ENCODE measurements at places on chromosomes 1 and 21.

DNA sequence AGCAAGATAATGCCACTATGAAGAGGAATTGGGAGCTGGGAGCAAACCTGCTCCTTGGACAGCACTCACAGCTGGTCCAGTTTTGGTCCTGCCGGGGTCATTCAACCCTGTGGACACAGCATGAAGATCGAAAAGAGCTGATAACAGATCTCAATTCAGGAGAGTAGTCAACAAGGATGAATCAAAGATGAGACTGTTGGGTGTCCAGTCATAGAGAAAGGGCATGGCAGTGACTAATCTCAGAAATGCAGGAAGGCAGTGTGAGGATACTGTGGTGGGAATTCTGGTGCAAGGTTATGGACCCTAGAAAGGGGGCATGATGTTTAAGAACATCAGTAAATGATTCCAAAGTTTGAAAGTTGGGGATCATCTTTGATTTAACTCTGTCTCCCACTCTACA, 261.4 kb upstream of the ZP4 start:
- DNase-seq: no peak

DNA sequence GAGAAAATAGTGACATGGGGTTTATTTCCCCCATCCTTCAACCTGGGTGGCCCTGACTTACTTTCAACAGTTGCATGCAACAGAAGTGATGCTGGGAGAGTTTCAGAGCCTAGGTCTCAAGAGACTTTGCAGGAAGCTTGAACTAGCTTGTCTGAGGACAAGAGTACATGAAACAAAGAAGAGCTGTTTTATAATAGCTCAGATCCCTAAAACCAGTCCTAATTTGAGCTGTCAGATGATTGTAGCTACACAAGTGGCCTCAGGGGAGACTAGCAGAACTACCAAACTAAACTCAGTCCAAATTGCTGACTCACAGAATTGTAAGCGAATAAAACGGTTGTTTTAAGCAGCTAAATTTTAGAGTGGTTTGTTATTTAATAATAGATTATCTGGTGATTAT, 17.1 kb downstream of the RC3H1 start:
- DNase-seq: no peak

- no peak for DNase-seq
Measured at GRCh38 chr1:168608796-168609715, 32.7 kb downstream of the XCL1 start.

DNA sequence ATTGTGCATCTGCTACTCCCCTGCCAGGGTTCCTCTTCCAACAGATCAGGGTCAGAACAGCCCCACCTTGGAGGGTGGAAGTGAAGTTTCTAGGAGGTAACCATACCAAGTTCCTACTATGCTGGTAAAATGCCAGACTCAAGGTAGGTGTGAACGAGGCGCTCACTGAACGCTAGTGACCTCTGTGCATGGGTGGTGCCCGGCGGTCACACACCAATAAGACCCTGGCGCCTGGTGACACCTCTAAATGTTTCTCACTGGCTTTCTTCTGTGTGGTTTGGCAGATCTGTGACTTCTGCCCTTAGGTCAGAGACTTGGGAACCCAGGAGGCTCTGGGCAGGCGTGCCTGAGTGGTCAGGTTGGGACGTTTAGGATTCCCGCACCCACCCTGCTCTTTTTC, 55.9 kb downstream of the TMCO4 start:
- DNase-seq: no peak

DNA sequence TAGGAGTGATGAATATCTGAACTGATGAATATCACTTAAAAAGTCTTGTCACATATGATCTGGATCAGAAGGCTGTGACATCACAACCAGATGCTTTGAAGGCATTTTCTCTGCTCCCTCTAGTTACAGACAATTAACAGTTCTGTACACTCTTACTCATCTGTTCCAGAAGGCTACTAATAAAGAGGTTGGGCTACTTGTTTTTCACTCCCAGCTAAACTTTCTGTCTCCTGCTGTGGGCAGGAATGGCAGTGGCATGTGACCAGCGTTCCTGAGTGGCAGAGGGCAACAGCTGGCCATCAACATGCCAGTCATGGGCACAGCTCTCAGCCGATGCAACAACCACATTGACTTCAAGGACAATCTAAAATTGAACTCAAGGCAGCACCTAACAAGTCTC, 66.7 kb downstream of the SLC45A1 start:
- no peak for DNase-seq

DNA sequence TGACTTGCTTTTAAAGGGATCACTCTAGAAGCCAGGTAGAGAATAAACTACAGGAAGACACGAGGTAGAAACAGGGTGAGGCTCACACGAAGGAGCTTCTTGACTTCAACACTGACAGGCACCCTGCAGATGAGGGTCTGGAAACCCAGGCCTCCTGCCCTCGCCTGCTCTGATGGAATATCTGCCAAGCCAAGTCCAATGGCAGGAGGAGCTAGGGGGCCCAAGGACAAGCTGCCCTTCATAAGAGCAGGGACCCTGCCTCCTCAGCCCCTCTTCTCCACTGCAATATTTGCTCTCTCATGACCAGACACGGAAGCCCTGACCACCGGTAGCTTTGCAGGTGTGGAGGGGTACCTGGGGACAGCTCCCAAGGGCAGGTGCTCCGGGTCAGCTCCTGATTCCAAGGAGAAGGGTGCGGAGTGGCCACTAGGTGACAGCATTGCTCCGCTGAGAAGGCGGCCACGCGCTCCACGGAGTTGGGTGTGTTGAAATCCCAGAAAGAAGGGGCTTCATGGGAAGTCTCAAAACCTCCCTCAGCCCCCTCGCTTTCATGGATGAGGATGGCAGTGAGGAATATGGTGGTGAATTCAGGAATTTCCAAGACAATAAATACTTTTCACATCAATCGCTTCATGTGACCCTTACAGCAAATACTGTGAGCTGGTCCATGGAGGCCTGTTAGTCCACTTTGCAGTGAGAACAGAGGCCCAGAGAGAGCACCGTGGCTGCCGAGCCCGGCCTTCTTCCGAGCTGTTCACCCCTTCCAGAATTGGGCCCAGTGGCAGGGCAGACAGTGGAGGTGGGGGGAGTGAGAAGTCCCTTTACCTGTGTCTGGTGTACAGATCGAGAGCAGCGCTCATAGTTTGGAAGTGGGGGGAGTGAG, 33.2 kb upstream of the PAX7 start:
- peak; percentile 24 for DNase-seq

GRCh38 chr1:232954594-232955365, 4.4 kb downstream of the NTPCR start:
- DNase-seq: no peak

DNA sequence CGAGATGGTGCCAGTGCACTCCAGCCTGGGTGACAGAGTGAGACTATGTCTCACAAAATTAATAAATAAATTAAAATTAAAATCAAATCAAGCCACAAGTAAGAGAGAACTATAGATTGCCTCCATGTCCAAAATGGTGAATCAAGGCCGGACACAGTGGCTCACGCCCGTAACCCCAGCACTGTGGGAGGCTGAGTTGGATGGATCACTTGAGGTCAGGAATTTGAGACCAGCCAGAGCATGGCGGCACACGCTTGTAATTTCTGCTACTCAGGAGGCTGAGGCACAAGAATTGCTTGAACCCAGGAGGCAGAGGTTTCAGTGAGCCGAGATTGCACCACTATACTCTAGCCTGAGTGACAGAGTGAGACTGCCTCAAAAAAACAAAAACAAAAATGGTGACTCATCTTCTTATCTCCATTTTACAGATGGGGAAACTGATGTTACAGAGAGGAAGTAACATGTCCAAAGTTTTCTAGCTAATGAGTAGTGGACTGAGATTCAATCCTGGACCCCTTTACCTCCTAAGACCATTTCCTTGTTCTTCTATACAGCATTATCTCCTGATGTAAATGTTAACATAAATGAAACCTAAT, 99.0 kb upstream of the HNRNPU start:
- DNase-seq: no peak

DNA sequence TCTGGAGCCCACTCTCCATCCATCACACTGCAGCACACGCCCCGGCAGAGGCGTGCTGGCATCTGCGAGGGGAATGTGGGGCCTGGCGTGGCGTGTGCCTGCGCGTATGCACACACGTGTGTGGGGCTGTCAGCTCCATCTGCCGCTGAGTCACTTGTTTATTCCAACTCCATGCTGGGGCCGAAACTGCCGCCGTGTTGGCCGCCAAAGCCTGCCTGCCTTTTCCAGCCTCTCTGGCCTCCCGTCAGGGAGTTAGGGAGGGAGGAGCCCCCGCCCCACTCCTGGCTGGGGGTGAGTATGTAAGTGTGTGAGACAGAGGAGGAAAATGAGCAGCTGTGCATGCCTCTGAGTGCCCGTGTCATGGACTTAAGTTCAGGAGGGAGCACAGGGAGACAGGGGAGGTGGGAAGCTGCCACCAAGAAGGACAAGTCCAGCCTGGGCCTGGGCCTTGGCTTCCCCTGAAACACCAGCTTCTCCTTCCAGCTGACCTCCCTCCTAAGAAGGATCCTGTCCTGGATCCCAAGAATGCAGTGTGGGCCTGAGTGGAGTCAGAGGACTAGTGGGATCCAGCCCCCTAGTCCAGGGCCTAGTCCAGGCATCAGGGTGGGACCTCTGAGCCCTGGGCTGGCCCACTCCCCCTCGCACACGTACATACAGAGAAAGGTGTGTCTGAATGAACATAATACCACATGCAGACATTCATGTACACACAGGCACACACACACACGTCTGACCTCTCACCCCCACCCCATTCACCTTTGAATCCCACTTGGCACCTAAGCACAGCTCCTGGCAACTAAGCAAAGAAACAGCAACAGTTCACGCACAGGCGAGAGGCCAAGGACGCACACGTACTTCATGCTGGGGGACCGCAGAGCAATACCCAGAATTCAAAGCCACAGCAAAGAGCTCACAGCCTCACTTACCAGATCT, 24.7 kb downstream of the MEF2D start:
- DNase-seq: no peak

GRCh38 chr1:4218619-4219018, 318.5 kb upstream of the C1orf174 start:
- DNase-seq: no peak

- DNase-seq: no peak
Measured at GRCh38 chr1:113769601-113769970, 10.3 kb upstream of the PHTF1 start.

DNA sequence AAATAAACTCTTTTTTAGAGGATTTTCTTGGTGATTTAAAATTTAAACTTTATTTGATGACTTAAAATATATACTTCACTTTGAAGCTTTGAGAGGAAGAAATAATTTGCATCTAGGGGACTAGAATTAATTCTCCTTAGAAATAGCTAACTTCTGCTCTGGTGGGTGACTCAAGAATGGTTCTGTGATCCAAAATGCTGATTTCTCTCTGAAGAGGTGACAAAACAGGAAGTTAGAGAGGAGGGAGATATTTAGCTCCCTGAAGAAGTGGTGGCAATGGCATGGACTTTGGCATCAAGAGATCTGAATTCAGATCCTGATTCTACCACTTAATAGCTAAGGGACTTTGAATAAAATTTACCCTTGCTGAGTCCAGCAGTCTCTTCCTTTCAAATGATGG, 125.8 kb upstream of the ATP1B1 start:
- no peak for DNase-seq

- DNase-seq: no peak
Measured at GRCh38 chr1:222821239-222821638, 6.4 kb downstream of the DISP1 start.

DNA sequence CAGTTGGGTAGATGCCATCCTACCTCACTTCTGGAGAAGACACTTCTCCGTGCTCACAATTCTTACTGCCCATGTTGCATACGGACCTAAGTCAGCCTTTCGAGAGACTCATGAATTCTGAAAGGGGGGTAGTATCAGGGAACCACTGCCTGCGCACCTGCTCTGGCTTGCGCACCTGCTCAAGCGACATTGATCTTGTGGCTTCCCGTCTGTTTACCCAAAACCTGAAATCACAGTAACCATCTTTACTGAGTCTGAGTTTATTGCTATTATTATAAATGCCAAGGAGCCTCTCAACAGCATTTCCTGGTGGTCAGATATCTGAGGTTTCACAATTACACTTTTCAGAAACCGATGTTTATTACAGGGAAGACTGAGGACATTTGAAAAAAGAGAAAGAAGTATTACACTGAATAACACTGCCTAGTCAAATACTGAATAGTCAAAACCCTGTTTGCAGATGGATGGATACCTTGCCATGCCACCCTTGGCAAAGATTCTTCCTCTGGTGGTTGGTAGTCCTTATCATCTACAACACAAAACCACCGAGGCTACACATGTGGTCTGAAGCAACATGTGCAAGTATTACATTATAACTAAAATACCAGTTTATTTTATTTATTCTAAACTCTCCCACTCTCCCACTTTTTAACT, 208.7 kb downstream of the SIPA1L2 start:
- no peak for DNase-seq

DNA sequence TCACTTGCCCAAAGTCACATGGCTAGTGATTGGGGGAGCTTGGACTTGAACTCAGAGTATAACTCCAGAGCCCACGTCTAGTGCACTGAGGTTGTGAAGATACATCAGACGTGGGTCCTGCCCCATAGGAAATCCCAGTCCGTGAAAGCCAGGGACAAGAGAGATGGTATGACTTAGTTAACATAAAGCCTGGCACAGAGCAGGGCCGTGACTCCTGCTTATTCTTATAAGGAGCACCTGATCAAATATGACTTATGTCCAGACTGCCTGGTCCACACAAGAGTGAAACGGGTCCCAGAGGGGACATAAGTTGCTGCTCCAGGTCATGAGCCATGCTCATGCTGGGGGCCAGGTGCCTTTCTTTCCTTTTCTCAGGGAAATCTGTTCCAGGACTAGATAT, 166.3 kb upstream of the USP24 start:
- no peak for DNase-seq

GRCh38 chr1:27648602-27649305, 13.8 kb upstream of the FGR start:
- no peak for DNase-seq

GRCh38 chr1:28926629-28927265, 12.4 kb downstream of the EPB41 start:
- no peak for DNase-seq

GRCh38 chr1:11858968-11859871, 475 bp upstream of the NPPB start:
- DNase-seq: peak; percentile 35

- DNase-seq: no peak
Measured at GRCh38 chr1:45334308-45335245, 5.4 kb upstream of the TOE1 start.

GRCh38 chr1:21184276-21184675, 7.6 kb upstream of the EIF4G3 start:
- no peak for DNase-seq

DNA sequence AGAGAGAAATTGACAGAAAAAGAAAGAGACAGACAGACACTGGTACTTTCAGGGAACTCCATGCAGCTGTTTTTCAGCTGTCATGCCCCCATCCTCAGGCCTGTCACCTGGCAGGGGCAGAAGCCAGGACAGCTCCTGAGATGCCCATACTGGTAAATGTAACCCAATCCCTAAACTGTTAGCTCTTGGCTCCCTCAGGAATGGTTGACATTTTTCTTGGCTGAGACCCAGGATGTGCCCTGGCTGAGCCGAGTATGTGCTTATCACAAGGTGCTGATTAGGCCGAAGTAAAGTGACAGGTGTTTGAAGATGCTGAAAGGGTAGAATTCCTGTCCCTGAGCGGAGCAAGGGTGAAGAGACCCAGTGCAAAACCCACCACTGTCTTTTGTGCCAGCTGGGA, 50.7 kb downstream of the PGM1 start:
- no peak for DNase-seq

GRCh38 chr1:52551507-52552235, 1.2 kb downstream of the TUT4 start:
- DNase-seq: peak; percentile 6

- no peak for DNase-seq
Measured at GRCh38 chr1:49298304-49298703, 521.6 kb upstream of the BEND5 start.

- no peak for DNase-seq
Measured at GRCh38 chr1:51877434-51878307, 856 bp downstream of the NRDC start.

- DNase-seq: no peak
Measured at GRCh38 chr1:44553127-44553758, 121.0 kb downstream of the TMEM53 start.

All from activated T-helper 1 cell treated with Interleukin-2 at 50 U/mL for 16 hours (primary cell).